Ascending aorta (tissue), 2 donors: ENCODE measurements at places on chromosomes 5 and 9. TPM values are rescaled to one million over a fixed set of nuclear protein-coding genes. Genes with fewer than 3 reads are reported as not detected.

GRCh38 chr9:89715881-89716280 lies 111.1 kb downstream of the GADD45G start:
- DNase-seq: no peak

DNA sequence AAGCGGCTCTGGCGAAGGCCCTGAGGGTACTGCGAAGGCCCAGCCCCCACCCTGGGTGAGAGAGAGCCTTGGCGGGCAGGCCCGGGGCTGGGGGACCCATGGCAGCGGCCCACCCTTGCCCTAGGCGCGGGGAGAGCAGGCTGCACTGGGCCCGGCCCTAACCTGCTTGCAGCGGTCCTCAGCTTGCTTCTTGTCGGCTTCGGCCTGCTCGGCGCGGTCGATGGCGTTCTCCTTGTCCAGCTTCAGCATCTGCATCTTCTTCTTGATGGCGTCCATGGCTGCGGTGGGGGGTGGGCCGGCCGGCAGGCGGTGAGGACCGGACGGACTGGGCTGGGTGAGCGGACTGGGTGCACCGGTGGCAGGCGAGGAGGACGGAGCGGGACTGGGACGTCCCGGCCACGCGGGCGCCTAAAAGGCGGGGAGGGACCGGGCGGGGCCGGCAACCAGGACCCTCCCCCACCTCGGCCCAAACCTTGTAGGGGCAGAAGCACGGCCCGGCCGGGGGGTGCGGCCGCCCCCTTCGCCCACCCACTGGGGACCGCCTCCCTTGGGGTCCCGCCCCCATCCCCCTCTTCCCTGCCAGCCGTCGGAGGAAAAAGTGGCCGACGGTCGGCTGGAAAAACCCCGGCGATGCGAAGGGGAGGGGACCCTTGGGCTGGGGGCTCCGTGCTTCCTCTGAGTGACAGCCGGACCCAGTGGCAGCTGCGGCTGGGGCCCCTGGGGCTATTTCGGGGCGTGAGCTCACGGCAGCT lies at the start of gene TPM2:
Gene TPM2, minus strand, starts transcription at position 384 of the 752 bp plus-strand sequence. Its CDS starts 108 bp downstream, at position 276.
- DNase-seq: peak; percentile 67

The AJM1 gene
- total RNA-seq: 5.9 TPM

The ADAMTS6 gene
- 8.9 TPM for total RNA-seq

The RNF145 gene
- total RNA-seq: 47.8 TPM

The CDC25C gene
- total RNA-seq: not detected

The TMEM252 gene
- total RNA-seq: not detected

- no peak for DNase-seq
These were observed 800 bp upstream of the AP3B1 start for GRCh38 chr5:78295035-78295961.

GRCh38 chr5:34624691-34625090 lies 31.4 kb upstream of the RAI14 start:
- no peak for DNase-seq

- DNase-seq: no peak
These were observed 139.3 kb upstream of the COL5A1 start for GRCh38 chr9:134502266-134502791.

- peak; percentile 84 for DNase-seq
These were observed 25.0 kb upstream of the HMCN2 start for GRCh38 chr9:130240410-130241197.

DNA sequence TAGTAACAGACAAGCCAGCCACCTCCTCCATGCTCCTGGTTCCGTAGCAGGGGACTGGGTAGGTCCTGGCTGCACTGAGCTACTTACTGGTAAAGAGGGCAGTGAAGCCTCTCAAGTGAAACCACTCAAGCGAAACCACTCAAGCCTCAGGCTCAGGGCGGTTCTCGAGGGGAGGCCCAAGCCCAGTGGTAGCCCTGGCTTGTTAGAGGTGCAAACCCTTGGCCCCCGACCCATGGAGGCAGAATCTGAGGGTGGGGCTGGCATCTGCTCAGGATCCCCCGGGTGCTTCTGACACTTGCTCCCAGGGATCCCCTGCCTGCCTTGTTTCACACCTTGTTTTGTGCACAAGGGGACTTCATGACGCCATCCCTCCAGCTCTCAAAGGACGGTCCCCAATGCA lies 76.5 kb upstream of the OLFM1 start:
- DNase-seq: no peak

The SLC9A3 gene
- 9.9 TPM for total RNA-seq

The CATSPER3 gene
- not detected for total RNA-seq

The PKD2L2 gene
- not detected for total RNA-seq

The LCP2 gene
- 9.3 TPM for total RNA-seq

GRCh38 chr5:118832974-118833373 lies 155.4 kb downstream of the DTWD2 start:
- no peak for DNase-seq

The FREM1 gene
- total RNA-seq: 0.85 TPM

DNA sequence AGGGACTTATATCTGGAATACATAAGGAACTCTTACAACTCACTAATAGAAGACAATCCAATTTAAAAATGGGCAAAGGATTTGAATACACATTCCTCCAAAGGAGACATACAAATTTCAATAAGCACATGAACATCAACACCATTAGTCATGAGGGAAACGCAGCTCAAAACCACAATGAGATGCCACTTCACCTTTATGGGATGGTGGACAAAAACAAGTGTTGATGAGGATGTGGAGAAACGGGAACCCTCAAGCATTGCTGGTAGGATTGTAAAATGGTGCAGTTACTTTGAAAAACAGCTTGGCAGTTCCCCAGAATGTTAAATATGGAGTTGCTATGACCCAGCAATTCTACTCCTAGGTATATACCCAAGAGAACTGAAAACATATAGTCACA lies 72.7 kb upstream of the IER5L start:
- no peak for DNase-seq

DNA sequence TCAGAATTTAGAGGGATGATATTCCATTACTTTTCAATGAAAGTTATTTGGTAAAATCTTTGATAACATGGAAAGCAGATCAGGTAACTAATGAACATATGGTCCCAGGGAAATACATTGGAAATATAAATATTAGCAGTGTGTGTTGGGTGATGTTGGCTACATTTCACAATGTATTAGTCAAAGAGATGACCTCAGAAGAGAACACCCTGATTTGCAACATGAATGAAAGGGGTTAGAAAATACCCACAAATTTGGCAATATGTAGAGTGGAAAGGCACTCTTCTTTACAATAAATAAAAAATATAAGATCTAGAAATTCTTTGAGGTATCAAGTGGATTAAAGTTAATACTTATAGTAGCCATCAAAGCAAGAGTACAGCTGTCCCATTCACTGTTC lies 606.7 kb downstream of the PSAT1 start:
- DNase-seq: no peak

GRCh38 chr5:44361342-44362001 lies 27.7 kb downstream of the FGF10 start:
- no peak for DNase-seq

The TAF11L12 gene
- total RNA-seq: not detected

GRCh38 chr9:80028501-80028900 lies 456.7 kb downstream of the TLE4 start:
- no peak for DNase-seq

- peak; percentile 82 for DNase-seq
These were observed 112.9 kb downstream of the SH3TC2 start for GRCh38 chr5:148949841-148950470.

DNA sequence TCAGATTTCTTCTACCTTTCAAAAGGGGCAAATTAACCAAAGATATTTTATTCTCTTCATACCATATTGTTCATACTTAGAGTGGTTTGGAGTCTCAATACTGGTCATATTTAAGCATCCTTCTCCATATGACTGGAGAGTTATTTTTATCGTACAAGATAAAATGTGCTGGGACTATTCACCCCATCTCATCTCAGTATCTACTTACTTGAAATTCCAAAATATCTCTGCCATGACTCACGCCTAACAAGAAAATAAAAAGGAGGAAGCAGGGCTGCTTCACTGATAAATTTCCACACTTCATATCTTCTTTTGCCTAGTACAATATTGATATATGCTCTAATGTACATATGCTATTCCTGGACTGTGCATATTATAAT lies 277.9 kb upstream of the CDH9 start:
- DNase-seq: no peak

- no peak for DNase-seq
These were observed 2330.6 kb downstream of the MAT2B start for GRCh38 chr5:165836046-165836445.

DNA sequence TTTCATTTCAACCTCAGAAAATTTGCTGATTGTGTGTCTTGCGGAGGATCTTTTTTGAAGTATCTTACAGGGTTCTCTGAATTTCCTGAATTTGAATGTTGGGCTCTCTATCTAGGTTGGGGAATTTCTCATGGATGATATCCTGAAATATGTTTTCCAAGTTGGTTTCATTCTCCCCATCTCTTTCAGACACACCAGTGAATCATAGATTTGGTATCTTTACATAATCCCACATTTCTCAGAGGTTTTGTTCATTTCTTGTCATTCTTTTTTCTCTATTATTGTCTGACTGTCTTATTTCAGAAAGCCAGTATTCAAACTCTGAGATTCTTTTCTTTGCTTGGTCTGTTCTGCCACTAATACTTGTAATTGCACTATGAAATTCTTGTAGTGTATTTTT lies 456.9 kb downstream of the PRELID2 start:
- DNase-seq: no peak

DNA sequence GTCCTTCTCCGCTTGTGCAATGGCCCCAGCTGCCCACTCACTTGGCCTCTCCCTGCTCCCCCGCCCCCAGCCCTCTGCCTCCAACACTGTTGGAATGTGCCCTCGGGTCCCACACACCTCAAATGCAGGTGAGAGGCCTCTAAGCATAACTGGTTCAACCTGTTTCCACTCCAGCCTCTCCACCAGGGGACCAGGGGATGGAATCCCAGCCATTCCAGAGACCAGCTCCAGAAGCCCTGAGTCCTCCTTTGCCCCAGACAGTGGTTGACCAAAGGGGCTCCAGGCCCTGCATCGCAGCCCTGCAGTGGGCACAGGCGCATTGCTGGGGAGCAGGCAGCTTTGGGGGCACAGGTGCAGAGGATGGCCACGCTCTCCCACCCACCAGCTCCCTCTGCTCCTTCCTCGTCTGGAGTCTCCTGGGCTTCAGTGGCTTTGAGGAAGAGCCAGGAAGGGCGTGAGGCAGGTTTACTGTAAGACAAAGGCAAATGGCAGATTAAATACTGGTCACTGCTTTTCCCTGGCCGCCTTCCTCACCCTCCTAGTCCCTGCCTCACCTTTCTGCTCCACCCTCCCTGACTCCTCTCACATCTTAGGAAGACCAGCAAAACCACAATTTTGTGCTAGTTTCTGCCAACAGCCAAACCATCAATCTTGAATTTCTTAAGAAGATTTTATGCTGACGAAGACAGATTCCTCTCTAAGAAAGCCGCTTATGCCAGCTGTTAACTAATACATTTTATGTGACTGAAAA lies 29.1 kb upstream of the IRX2 start:
- DNase-seq: no peak

- DNase-seq: no peak
These were observed 19.9 kb downstream of the UGT3A1 start for GRCh38 chr5:35971186-35971877.

The NOL8 gene
- total RNA-seq: 11.5 TPM

DNA sequence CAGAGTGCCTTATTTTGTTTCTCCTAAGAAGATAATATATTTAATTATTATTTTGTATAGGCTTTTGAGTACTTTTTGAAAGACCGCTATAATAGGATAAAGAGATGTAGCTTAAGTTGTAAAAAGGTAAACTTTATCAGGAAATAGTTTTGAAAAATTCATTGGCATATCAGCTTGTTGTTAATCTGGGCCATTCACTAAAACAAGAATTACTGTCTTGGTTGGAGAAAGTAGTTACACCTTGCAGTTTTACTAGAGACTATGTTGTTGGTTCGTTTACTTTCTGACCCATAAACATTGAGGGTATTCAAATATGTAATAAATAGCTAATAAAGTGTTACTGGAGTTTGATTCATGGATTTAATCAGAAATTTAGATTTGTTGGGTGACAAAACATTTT lies 33.7 kb downstream of the TNPO1 start:
- DNase-seq: no peak

The CFAP90 gene
- not detected for total RNA-seq

The TAF1L gene
- not detected for total RNA-seq

The SLC1A3 gene
- 3.0 TPM for total RNA-seq

GRCh38 chr5:67816456-67816855 lies 399.1 kb upstream of the PIK3R1 start:
- DNase-seq: no peak

DNA sequence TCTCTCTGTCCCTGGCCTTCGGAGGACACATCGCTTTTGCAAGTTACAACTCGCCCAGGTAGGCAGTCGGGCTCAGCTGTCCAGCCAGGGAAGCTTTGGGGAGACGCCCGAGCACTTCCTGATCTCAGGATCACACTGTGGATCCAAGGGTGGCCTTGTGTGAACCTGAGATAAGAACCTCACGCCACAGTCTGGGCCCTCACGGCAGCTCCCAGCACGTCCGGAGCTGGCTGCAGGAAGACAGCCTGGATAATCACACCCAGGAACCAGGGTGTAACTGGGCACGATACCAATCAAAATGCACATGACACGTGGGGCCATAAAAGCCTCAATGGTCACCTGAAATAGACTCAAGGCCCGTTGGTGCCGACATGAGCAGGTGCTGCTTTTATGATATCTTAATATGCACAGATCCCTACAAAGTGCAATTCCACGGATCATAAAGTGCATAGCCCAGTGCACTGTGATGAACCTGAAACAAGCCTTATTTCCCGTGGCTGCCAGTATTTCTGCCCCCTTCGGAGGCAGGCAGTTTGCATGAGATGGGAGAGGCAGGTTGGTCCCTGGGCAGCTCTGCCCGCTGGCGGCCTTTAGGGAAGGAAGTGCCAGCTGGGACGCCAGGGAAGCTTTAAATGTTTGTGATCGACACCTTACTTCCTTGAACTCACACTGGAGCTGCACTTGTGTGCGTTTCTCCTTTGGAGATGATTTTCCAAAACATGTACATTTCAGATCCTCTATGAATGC lies 14.5 kb downstream of the SLC6A18 start:
- no peak for DNase-seq

GRCh38 chr5:150639751-150640150 lies 709 bp upstream of the SYNPO start:
- no peak for DNase-seq

DNA sequence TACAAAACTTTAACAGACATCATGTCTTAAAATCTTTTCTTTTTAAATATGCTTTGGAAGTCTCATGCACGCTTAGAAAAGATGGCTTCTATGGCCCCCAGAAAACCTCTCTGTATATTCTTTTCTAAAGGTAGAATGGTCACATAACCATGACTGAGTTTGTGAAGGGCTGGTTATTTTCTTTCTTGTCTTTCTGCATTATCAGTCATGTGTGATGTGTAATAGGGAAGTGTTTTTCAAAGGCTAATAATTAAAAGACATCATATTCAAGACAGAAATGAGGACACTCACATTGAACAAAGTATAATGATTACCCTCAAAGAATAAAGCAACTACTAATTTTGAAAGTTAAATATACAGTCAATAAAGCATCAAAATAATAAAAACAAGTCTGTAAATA lies 253.4 kb downstream of the TRPM3 start:
- no peak for DNase-seq
